Esophagus mucosa (tissue), 1 donor: ENCODE measurements at places on chromosomes 16 and 17.

DNA sequence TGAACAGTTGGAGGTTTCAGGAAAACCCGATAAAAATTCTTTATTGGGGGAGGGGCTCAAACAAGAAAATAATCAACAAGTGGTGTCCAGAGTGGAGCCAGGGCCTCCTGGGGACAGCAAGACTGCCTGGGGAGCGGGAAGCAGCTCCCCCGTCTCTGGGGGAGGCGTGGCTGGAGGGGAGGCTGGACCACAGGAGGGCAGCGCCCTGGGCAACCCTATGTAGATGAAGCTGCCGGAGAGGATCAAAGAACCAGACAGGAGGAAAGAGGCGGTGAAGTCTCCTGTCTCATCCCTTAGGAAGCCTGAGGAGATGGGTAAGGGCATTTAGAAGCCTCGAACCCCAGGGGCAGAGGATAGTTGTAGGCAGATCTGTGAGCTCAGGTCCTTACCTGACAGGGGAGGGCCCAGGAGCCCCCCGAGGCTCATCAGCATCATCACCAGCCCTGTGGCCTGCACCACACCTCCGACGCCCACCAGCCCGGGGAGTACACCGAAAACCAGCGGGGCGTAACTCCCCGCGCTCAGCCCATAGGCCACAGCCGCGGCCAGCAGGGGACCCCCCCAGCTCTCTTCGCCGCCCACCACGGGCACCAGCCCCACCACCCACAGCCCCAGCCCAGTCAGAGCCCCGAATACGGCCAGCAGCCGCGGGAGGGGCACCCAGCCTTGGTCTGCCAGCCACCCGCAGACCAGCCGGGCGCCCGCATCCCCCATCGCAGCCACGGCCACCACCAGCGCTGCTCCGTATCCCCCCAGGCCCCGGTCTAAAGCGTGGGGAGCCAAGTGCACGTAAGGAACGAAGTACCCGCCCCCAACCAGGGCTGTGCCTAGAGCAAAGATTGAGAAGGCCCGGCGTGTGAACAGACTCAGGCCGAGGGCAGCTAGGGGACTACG lies 2.0 kb downstream of the SLC16A11 start:
- ATAC-seq, result peak; percentile 1

GRCh38 chr17:491086-492021 lies 138.7 kb upstream of the RPH3AL start:
- ATAC-seq, result peak; percentile 36

- ATAC-seq, result no peak
Observed at GRCh38 chr17:17179371-17179827, 26.7 kb downstream of the PLD6 start.

DNA sequence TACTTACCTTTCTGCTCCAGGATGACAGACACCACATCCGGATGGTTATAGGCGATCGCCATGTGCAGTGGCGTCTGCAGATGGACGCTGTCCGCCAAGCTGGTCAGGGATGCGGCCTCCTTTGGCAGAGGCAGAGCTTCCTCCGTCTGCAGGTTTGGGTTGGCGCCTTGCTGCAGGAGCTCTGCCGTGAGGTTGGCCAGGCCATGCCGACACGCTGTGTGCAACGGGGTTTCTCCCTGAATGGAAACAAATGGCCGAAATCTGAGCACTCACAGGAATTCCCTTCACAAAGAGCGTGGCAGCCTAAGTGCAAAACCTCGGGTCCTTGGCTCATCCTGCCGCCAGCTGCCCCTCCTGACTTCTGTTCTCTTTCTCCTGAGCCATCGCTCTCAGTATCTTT lies 41.8 kb downstream of the CYB5D2 start:
- no peak for ATAC-seq

DNA sequence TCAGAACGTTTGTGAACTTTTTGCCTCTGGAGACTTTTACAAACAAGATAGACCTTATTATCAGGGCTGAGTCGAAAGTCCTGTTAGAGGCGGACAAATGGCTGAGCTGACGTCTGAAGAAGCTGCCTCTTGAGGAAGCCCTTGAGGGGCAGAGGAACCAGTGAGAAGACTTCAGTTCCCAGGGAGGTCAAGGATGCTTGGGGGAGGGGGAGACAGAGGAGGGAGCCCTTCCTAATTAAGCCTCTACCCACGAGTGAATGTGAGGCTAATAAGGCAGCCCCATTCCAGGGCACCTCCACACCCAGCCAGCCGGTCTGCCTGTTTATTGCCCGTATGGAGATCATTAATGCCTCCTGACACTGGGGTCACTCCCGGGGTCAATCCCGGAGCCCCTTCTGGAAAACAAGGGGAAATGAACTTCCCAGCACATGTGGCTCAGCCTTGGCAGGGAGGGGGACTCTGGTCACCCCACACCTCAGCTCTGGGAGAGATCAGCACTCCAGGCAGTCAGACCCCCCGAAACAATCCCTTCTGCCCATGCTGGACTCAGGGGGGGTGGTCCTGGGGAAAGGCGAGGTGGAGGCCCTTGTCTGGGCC lies 9.2 kb upstream of the TBX4 start:
- no peak for ATAC-seq

DNA sequence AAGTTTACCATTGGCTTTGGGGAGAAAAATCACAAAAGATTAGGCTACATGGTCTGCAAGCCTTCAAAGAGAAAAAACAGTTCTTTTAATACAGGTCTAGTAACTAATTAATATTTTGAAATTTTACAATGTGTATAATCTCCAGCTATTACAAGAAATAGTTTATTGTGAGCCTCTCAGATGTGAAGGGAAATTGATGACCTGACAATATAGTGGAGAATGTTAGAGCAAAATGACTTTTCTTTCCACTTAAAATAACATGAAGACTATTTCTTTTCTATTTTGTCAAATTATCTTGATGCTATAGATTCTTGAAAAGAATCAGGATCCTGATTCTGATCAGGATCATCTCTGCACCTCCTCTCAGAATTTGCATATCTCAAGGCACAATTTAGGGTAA lies 362.3 kb downstream of the PMP22 start:
- no peak for ATAC-seq

DNA sequence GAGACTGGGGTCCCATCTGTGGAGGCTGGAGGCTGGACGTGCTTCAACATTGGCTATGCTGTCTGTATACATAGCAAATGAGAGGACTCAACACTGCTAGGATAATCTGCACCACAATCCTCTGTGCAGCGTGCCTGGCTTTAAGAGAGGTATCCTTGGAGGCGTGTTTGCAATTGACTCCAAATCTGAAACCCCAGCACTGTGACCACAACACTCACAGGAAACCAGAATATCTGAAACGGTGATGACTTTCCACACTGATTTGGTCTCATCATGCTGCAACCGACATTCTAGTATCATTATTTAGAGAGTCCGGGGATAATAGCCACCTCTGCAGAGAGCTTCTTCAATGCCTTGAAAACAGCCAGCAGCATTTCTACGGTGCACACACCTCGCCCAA lies 35.1 kb downstream of the TLE7 start:
- no peak for ATAC-seq

- no peak for ATAC-seq
Observed at GRCh38 chr17:50955667-50956120, 89.5 kb upstream of the TOB1 start.

DNA sequence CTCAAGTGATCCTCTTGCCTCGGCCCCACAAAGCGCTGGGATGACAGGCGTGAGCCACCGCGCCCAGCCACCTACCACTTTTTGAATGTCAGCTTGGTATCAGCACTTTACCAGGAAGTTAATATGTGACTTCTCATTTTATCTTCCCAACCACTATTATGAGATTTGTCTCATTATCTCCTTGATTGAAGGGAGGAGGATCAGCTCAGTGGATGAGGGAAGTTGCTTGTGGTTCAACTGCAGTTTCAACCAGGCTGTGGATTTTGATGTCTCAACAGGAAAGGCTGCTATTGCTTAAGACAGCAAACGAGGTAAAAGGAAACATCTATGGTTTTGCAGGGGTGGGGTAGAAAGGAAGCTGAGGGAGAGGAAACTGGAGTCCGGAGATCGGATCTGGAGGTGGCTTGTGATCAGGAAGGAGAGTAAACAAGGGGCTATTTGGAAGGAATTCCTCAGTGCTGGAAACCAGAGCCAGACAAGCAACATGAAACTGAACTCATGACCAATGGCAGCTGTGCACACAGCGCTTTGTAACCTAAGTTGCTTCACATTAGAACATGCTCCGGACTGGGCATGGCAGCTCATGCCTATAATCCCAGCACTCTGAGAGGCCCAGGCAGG lies 180.5 kb downstream of the VPS53 start:
- no peak for ATAC-seq

DNA sequence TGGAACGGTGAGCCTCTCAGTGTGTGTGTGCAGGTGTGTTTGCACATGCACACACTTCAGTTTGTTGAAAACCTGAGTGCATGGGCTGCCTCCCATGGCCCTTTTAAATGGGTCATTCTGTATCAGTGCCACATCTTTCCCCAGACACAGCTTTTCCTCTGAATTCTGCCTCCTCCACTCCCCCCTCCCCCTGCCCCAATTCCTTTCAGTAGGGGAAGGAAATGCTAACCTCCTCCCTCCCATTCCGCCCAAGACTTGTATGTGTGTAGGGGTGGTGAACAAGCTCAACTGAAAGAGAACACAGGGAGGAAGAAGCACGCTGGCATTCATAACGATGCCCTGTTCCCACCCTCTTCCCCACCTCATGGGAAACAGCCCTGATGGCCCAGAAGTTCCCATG lies 34.3 kb downstream of the C17orf75 start:
- no peak for ATAC-seq
